ENCODE measurements at places on chromosomes 3 and 15. TPM values are rescaled to one million over a fixed set of nuclear protein-coding genes. Genes with fewer than 3 reads are reported as not detected.

DNA sequence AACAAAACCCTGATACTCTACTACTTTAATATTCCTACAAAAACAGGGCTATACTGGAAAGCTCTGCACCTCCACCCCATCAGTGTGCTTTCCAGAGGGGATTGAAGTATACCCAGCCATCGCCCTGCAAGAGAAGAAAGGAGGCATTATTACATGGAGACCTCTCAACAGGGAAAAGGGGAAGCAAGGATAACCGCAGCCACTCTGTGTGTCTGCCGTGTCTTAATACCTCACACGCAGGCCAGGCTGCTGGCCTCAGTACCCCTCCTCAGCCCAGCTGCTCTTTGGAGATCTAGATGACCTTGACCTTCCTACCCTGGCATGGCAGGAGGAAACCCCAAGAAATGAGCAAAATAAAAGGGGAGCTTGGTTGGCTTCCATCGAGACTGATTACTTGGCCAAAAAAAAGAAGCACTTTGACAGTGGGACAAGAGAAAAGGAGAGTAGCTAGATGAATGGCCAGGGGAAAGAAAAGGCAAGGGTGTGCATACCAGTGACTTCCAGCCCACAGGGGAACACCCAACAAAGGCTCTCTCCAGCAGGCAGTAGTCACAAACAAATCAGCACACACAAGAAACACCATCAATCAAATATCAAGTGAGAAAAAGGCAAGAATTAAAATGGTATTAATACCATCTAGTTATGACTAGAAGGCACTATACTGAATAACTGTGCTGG, 129.4 kb downstream of the STT3B start:
- H3K4me3 ChIP-seq: no peak overlapping the region
- H3K27ac ChIP-seq: no peak overlapping the region
- peaks cover 84% of the 10 kb centered on the region for H3K36me3 ChIP-seq
- peaks cover 41% of the 10 kb centered on the region for H3K4me1 ChIP-seq
- no peak for DNase-seq

DNA sequence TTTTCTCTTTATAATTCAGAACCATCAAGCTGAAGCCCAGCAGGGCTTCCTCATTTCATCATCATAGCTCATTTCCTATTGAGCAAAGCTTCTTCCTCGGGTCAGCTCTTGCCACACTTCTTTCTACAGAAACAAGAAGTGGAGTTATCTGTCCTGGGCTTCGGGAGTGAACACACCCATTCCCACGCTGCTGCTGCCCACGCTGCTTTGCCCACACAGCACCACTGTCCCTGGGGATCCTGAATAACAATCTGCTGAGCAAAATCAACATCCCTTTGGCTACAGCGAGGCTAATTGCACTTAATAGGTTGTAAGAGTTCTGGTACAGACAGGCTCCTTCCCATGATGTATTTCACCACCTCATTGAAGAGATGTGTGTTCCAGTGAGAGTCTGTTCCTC, 23.7 kb downstream of the CEP19 start:
- no peaks in the 10 kb centered on the region for H3K27me3 ChIP-seq
- peaks cover 9% of the 10 kb centered on the region for H3K4me1 ChIP-seq
- H3K27ac ChIP-seq: peak overlapping the region; percentile 89
- H3K36me3 ChIP-seq: no peaks in the 10 kb centered on the region

DNA sequence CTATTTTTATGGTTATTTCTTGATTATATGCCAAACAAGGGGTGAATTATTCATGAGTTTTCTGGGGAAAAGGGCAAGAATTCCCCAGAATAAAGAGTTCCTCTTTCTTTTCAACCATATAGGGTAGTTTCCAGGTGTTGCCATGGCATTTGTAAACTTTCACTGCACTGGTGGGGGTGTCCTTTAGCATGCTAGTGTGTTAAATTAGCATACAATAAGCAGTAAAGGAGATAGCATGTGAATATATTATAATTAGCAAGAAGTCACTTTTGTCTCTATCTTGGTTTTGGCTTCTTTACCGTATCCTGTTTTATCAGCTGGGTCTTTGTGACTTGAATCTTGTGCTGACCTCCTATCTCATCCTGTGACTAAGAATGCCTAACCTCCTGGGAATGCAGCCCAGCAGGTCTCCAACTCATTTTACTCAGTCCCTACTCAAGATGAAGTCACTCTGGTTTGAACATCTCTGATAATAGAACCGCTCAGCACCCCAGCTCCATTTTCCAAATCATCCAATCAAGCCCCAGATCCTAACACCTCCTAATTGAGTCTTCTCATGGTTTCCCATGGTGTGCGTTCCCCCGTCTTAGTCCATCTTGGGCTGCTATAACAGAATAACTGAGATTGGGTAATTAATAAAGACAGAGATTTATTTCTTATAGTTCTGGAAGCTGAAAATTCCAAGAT, 3.4 kb upstream of the SELENOT start:
- H3K27me3 ChIP-seq: no peaks in the 10 kb centered on the region
- no peaks in the 10 kb centered on the region for H3K36me3 ChIP-seq
- H3K27ac ChIP-seq: no peak overlapping the region
- no peak overlapping the region for H3K4me3 ChIP-seq
- no peak for DNase-seq

Gene KLF15
- total RNA-seq: 6.8 TPM

GRCh38 chr3:2944628-2945027, 165.5 kb downstream of the IL5RA start:
- no peak for DNase-seq
- H3K4me1 ChIP-seq: no peaks in the 10 kb centered on the region
- H3K27me3 ChIP-seq: no peaks in the 10 kb centered on the region
- no peak overlapping the region for H3K4me3 ChIP-seq
- H3K36me3 ChIP-seq: no peaks in the 10 kb centered on the region

- peaks cover 5% of the 10 kb centered on the region for H3K4me1 ChIP-seq
- peak; percentile 36 for DNase-seq
- no peak overlapping the region for H3K4me3 ChIP-seq
- H3K27me3 ChIP-seq: no peaks in the 10 kb centered on the region
- no peaks in the 10 kb centered on the region for H3K36me3 ChIP-seq
These were observed 60.0 kb downstream of the APBA2 start for GRCh38 chr15:28945626-28946230.

- H3K27me3 ChIP-seq: no peaks in the 10 kb centered on the region
- H3K36me3 ChIP-seq: no peaks in the 10 kb centered on the region
- no peak overlapping the region for H3K4me3 ChIP-seq
- no peak overlapping the region for H3K27ac ChIP-seq
- DNase-seq: no peak
- H3K4me1 ChIP-seq: no peaks in the 10 kb centered on the region
These were observed 18.5 kb downstream of the RAB6B start for GRCh38 chr3:133877221-133877620.

GRCh38 chr3:11624161-11624560, 19.6 kb downstream of the VGLL4 start:
- DNase-seq: no peak
- H3K36me3 ChIP-seq: no peaks in the 10 kb centered on the region
- H3K27me3 ChIP-seq: no peaks in the 10 kb centered on the region
- H3K27ac ChIP-seq: no peak overlapping the region

DNA sequence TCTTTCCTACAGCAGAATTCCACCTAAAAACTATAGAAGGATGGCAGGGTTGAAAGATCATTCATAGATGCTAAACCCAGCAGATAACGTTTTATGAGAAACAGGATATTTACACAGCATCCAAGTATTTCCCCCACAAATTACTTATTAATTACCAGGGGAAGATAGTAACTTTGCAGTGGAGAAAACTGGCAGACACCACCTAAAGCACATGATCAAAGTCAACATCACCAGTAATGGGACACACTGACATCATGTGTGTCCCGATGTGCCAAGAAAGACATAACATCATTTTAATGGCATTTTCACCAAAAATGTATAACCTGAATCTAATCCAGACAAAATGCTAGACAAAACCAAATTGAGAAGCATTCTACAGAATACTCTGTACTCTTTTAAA, 220.4 kb upstream of the THBS1 start:
- no peak overlapping the region for H3K4me3 ChIP-seq
- no peak overlapping the region for H3K27ac ChIP-seq
- H3K27me3 ChIP-seq: no peaks in the 10 kb centered on the region
- no peaks in the 10 kb centered on the region for H3K4me1 ChIP-seq

- no peaks in the 10 kb centered on the region for H3K27me3 ChIP-seq
- H3K36me3 ChIP-seq: no peaks in the 10 kb centered on the region
- no peak overlapping the region for H3K4me3 ChIP-seq
- no peaks in the 10 kb centered on the region for H3K4me1 ChIP-seq
- DNase-seq: no peak
These were observed 61.5 kb upstream of the CORO2B start for GRCh38 chr15:68517285-68517761.

GRCh38 chr3:8278448-8278847, 223.2 kb upstream of the LMCD1 start:
- DNase-seq: no peak
- H3K36me3 ChIP-seq: no peaks in the 10 kb centered on the region
- H3K27me3 ChIP-seq: no peaks in the 10 kb centered on the region
- no peak overlapping the region for H3K27ac ChIP-seq
- no peaks in the 10 kb centered on the region for H3K4me1 ChIP-seq

DNA sequence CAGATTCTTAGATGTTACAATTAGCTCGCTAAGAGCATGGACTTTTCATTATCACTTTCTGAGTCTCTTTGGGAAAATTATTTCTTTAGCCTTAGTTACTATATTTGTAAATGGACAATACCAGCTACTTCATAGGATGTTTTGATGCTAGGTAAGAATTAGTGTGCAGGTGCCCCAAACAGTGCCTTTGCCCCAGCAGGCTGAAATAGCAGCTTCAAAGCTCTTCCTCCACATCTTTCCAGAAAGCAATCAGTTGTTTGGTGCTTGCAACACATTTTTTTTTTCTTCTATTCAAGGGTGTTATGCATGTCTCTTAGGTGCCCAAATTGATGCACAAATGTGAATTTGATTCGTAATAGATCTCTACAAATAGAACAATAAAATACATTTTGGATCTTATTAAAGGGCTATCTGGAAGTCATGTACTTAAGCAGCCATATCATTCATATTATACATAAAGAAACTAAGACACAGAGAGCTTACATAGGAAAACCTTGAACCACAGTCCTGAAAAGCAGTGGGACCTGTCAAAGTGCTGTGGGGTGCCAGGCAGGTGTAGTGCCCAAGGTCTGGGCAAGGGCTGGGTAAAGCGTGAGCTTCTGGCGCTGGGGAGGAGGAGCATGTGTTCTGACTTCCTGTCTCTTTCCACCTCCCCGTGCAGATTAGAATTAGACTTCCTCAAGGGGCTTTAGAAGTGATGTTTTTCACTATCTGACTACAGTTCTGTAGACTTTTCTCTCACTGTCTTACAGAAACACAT, 62.9 kb downstream of the FNDC3B start:
- no peaks in the 10 kb centered on the region for H3K36me3 ChIP-seq
- DNase-seq: peak; percentile 82
- H3K27ac ChIP-seq: peak overlapping the region; percentile 26

GRCh38 chr15:101355678-101356464, 60.8 kb upstream of the SNRPA1 start:
- no peaks in the 10 kb centered on the region for H3K4me1 ChIP-seq
- DNase-seq: no peak
- no peaks in the 10 kb centered on the region for H3K27me3 ChIP-seq
- H3K27ac ChIP-seq: no peak overlapping the region
- H3K36me3 ChIP-seq: peaks cover 13% of the 10 kb centered on the region
- H3K4me3 ChIP-seq: no peak overlapping the region

- H3K4me1 ChIP-seq: no peaks in the 10 kb centered on the region
- no peaks in the 10 kb centered on the region for H3K36me3 ChIP-seq
- H3K4me3 ChIP-seq: no peak overlapping the region
- no peak overlapping the region for H3K27ac ChIP-seq
- H3K27me3 ChIP-seq: no peaks in the 10 kb centered on the region
- no peak for DNase-seq
These were observed 57.5 kb upstream of the GCNT3 start for GRCh38 chr15:59553879-59554735.

DNA sequence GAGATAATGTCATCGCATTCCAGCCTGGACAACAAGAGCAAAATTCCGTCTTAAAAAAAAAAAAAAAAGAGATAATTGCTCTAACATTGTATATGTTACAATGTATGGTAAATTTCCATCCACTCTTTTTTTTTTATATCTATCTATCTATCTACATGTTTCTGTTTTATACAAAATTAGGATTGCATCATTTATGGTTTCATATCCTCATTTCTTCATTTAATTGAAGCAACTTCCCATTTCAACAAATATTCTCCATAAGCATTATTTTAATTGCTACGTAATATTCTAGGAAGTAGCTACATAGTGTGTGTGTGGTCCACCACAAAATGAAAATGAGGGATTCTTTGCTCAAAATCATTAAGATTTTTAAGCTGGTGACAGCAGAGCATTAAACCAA, 18.4 kb downstream of the RBP1 start:
- H3K4me1 ChIP-seq: no peaks in the 10 kb centered on the region
- no peak overlapping the region for H3K27ac ChIP-seq
- no peak overlapping the region for H3K4me3 ChIP-seq
- no peaks in the 10 kb centered on the region for H3K27me3 ChIP-seq
- H3K36me3 ChIP-seq: no peaks in the 10 kb centered on the region

- H3K4me3 ChIP-seq: no peak overlapping the region
- no peak for DNase-seq
- peaks cover 58% of the 10 kb centered on the region for H3K4me1 ChIP-seq
- no peak overlapping the region for H3K27ac ChIP-seq
- H3K27me3 ChIP-seq: no peaks in the 10 kb centered on the region
- H3K36me3 ChIP-seq: peaks cover 98% of the 10 kb centered on the region
These were observed 190.4 kb downstream of the MBNL1 start for GRCh38 chr3:152459118-152459515.

GRCh38 chr15:39369768-39370167, 211.1 kb upstream of the THBS1 start:
- no peak for DNase-seq
- H3K36me3 ChIP-seq: no peaks in the 10 kb centered on the region
- H3K4me3 ChIP-seq: no peak overlapping the region
- H3K27me3 ChIP-seq: no peaks in the 10 kb centered on the region
- no peak overlapping the region for H3K27ac ChIP-seq
- H3K4me1 ChIP-seq: no peaks in the 10 kb centered on the region

Gene RASGRF1
- 2.4 TPM for total RNA-seq

- no peak overlapping the region for H3K27ac ChIP-seq
- H3K27me3 ChIP-seq: no peaks in the 10 kb centered on the region
- no peak overlapping the region for H3K4me3 ChIP-seq
These were observed 68.7 kb downstream of the IL12A start for GRCh38 chr3:160057331-160057730.

Gene RLBP1
- not detected for total RNA-seq

- H3K27me3 ChIP-seq: no peaks in the 10 kb centered on the region
- H3K27ac ChIP-seq: no peak overlapping the region
- DNase-seq: no peak
- H3K4me3 ChIP-seq: no peak overlapping the region
These were observed 117.0 kb upstream of the PTX3 start for GRCh38 chr3:157319672-157320071.

Gene IMPG2
- 0.46 TPM for total RNA-seq

Data from spleen (tissue), 13 donors.